ENCODE measurements at places on chromosomes 12 and 14. TPM values are rescaled to one million over a fixed set of nuclear protein-coding genes. Genes with fewer than 3 reads are reported as not detected.

GRCh38 chr14:32167907-32168306 is 33.9 kb upstream of the RNU6-7 start:
- no peak for DNase-seq

Gene PLXNC1
- 22.7 TPM for total RNA-seq

DNA sequence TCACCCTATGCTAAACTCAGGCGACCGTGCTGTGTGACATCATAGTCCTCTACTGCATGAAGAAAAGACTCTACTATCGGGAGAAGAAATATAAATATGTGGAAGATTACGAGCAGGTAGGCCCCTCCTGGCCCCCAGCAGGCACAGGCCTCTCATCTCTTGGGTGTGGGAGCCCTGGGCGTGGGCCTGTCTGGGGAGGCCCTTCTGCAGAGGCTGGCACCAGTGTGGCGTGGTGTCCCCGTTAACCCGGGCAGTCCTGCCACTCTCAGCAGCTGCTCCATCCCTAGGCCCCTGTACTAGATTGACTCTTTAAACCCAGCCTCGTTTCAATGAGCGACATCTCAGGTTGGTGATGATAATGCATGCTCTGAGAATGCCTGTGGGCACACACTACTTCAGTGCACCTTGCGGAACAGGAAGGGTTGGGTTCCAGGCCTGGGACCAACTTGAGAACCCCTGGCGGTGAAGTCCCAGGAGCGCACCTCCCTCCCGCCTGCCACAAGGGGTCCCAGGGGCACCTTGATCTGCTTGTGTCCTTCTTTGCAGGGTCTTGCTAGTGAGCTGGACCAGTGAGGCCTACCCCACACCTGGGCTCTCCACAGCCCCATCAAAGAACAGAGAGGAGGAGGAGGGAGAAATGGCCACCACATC is 23.2 kb downstream of the P2RX4 start:
- no peak for DNase-seq

Gene EPYC
- total RNA-seq, result not detected

DNA sequence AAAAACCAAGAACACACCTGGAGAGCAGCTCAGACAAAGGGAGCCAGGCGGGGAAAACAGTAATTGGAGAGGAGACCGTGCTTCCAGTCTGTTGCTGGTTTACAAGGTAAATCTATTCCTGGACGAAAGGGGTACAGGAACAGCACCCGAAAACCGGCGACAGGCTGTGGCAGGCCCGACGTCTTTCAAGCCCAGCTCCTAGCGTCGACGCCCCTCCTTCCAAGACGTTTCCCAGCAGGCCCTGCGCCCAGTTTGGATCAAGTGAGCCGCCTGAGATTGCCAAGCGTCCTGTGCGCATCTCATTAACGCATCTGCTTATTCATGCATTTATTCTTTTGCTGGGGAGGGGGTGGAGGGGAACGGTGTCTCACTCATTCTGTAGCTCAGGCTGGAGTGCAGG is 1.4 kb downstream of the C12orf56 start:
- DNase-seq, result no peak

GRCh38 chr12:12428047-12428446 is 71.2 kb downstream of the BORCS5 start:
- DNase-seq, result no peak

GRCh38 chr12:108696996-108697290 is 34.4 kb downstream of the CORO1C start:
- DNase-seq, result no peak

- no peak for DNase-seq
Measured at GRCh38 chr14:80726211-80726610, 215.3 kb downstream of the CEP128 start.

DNA sequence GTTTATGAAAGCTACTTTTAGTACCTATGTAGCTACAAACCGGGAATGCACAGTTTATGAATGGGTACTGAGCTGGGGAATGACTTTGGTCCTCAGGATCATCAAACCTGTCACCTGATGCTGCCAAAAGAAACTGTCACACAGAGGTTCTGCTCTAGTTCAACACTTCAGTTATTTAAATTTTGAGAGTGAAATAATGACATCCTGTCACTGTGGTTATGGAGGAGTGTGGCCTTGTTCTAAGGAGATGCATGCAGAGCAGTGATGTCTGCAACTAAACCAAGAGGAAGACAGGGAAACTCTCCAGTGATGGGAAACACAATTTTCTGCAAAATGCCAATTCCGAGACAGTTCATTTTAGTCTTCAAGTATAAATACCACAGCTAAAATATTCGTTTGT is 4.8 kb upstream of the AEBP2 start:
- DNase-seq, result peak; percentile 9

Gene BAZ1A
- total RNA-seq, result 75.0 TPM

Gene GPRC5A
- total RNA-seq, result not detected

- DNase-seq, result no peak
Measured at GRCh38 chr12:49903351-49903699, 375 bp downstream of the FAIM2 start.

GRCh38 chr14:59328454-59328853 is 136.7 kb downstream of the GPR135 start:
- no peak for DNase-seq

GRCh38 chr12:61706783-61707182 is 553.4 kb upstream of the USP15 start:
- DNase-seq, result no peak

DNA sequence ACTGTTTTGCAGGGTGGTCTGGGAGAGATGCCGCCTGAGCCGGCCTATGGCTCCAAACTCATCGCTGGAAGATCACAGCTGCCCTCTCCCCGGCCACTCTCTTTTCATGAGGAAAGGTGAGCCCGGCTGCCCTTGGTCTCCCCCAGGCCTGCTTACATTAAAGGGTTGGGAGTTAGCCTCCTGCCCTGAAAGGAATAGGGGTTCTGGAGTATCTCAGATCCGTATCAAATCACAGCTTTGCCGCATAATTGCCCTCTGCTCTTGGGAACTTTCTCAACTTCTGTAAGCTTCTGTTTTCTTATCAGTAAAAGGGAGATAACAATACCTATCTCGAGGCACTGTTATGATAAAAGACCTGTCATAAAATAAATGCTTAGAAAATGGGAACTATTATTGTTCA is 17.6 kb downstream of the PHLDA1 start:
- DNase-seq, result no peak

- DNase-seq, result no peak
Measured at GRCh38 chr12:169528-170370, 44.2 kb downstream of the SLC6A12 start.

Gene KCNK13
- not detected for total RNA-seq

Gene CD163L1
- total RNA-seq, result not detected

- no peak for DNase-seq
Measured at GRCh38 chr12:51517800-51518199, 73.2 kb upstream of the SCN8A start.

- DNase-seq, result no peak
Measured at GRCh38 chr14:69484444-69485314, at the start of gene PLEKHD1. Gene PLEKHD1, plus strand, starts transcription at chr14:69484728. Its CDS starts 238 bp downstream, at chr14:69484966.

DNA sequence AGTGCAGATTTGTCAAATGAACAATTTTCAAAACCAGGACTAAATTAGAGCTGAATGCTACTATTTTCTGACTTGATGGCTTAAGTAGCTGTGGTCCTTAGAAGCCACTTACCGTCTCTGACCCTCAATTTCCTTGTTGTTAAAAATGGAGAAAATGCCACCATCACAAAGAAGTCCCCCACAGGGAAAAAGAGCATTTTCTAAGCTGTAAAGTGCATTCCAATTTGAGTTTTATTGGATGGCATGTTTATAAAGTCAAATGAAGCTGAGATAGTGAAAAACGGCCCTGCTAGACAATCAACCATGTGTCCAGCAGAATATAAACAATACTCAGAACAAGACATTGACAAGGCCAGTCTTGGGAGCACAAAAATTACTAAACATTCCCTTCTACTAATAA is 53.6 kb downstream of the GOLGA5 start:
- DNase-seq, result no peak

- DNase-seq, result no peak
Measured at GRCh38 chr14:52877628-52878027, 73.2 kb downstream of the FERMT2 start.

Measured in activated T-helper 1 cell treated with anti-CD3 and anti-CD28 coated beads, Interleukin-12 subunit alpha, Interleukin-12 subunit beta, Interleukin-2, Interleukin-4 antibody, amounts not matched to agents 30 ng/mL and 10 ng/mL and 1 ng/mL, durations not matched to agents 14 hours and 24 hours and 36 hours (primary cell).